ENCODE measurements at places on chromosomes 3 and 15. TPM values are rescaled to one million over a fixed set of nuclear protein-coding genes. Genes with fewer than 3 reads are reported as not detected.

- no peak for DNase-seq
Observed at GRCh38 chr3:180698760-180699270, 19.5 kb upstream of the CCDC39 start.

- DNase-seq = no peak
Observed at GRCh38 chr3:149670742-149671492, 13.1 kb upstream of the WWTR1 start.

The HYKK gene
- 0.90 TPM for total RNA-seq

GRCh38 chr3:149004622-149005021 lies 13.3 kb downstream of the GYG1 start:
- DNase-seq = peak; percentile 19

DNA sequence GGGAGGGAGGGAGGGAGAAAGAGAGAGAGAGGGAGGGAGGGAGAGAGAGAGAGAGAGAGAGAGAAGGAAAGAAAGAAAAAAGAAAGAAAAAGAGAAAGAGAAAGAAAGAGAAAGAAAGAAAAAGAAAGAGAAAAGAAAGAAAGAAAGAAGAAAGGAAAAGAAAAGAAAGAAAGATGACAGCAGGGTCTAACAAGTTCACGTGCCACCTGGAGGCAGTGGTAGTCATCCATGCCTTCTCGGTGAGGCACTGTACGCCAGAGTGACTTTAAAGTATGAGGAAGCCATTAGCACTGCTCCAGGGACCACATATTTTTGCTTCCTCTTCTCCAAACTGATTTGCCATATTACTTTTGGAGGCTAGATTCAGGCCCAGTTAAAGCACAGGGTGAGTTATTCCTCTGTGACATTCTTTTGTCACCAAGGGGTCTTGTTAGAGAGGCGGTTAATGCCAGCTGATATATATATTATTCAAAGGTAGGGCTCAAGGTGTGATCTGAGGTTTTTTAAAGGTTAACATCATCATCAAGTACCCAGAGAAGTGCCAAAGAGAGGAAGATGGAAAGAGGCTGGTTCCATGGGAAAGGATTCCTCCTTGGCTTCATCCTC lies at the start of gene HTR3D:
Gene HTR3D (plus strand): TSS at position 556 of the 606 bp plus-strand sequence. CDS start 0 bp downstream, at position 556.
- DNase-seq = no peak

Data from dermis microvascular lymphatic vessel endothelial cell (primary cell).